Hematopoietic multipotent progenitor cell treated with erythropoietin and hydrocortisone succinate and interleukin-3 and kit ligand, for 8 days (in vitro differentiated cells): ENCODE measurements at places on chromosomes 13 and 19.

DNA sequence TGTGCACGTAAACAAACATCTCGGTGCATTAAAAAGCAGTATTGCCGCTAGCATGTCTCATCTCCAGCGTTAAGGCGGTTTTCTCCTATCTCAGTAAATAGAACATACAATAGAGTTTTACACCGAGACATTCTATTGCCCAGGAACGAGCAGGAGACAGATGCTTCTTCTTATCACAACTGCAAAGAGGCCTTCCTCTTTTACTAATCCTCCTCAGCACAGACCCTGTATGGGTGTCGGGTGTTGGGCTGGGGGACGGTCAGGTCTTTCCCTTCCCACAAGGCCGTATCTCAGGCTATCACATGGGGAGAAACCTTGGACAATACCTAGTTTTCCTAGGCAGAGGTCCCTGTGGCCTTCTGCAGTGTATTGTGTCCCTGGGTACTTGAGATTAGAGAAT lies 21.2 kb downstream of the ZNF233 start:
- DNase-seq: no peak

DNA sequence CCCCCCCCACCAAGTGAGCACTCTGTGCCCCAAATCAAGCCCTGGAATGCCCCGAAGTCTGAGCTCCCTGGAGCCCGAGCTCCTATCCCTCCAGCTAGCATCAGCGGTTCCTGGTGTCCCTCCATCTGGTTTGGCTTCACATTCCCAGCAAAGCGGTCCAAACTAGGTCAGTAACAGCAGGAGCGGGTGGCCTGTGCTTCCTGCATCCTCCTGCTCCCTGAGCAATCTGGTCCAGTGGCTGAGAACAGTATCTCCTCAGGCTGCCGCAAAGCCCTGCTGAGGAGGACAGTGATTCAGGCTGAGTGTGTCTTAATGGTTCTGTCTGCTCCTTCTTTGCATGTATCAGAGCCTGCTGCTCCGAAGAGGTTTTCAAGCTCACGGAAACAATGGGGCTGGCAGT lies 25.9 kb downstream of the RASL11A start:
- DNase-seq: no peak

DNA sequence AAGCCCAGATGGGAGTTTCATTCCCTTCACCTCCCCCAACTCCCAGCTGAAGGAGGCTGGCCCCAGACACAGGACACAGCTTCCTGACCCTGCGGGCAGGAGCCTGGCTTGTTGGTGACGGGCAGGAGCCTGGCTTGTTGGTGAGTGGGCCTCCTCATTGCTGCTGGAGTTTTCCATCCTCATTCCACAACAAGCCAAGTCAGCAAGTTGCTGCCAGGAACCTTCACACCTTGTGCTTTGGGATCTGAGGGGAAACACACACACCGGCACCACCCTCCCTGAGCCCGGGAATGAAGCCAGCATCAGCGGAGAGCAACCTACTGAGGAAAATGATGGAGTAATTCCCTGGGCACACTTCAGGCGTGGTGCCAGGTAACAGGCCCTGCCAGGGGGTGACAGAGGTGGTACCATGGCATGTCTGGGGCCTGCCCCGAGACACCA lies 74.9 kb downstream of the ALOX5AP start:
- DNase-seq: no peak

GRCh38 chr13:50326811-50327210 lies 311.6 kb downstream of the KCNRG start:
- no peak for DNase-seq

DNA sequence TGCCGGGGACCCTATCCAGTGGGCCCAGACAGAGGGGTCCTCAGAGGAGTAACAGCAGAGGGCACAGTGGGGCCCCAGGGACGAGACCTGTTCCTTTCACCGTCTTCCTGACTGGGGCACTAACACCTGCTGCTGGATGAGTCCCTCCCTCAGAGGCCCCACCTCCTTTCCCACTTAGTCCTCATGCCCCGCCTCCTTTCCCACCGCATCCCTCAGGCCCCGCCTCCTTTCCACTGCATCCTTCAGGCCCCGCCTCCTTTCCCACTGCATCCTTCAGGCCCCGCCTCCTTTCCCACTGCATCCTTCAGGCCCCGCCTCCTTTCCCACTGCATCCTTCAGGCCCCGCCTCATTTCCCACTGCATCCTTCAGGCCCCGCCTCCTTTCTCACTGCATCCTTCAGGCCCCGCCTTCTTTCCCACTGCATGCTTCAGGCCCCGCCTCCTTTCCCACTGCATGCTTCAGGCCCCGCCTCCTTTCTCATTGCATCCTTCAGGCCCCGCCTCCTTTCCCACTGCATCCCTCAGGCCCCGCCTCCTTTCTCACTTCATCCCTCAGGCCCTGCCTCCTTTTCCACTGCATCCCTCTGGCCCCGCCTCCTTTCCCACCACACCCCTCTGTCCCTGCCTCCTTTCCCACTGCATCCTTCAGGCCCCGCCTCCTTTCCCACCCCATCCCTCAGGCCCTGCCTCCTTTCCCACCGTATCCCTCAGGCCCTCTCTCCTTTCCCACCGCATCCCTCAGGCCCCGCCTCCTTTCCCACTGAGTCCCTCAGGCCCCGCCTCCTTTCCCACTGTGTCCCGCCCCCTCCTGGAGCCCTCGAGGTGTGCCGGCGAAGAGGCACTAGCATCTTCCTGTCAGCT lies 6.7 kb downstream of the SPPL2B start:
- no peak for DNase-seq
